ENCODE measurements at places on chromosomes 16 and 17. TPM values are rescaled to one million over a fixed set of nuclear protein-coding genes. Genes with fewer than 3 reads are reported as not detected.

Gene SKAP1
- 14.0 TPM for total RNA-seq

Gene WSCD1
- 8.2 TPM for total RNA-seq

Gene HEATR9
- not detected for total RNA-seq

Gene LLGL2
- total RNA-seq = 25.3 TPM

Gene KRTAP9-4
- not detected for total RNA-seq

Gene MVP
- total RNA-seq = 298 TPM

Gene SDR42E2
- not detected for total RNA-seq

Gene RNU2-1
- total RNA-seq = not detected

Gene HSF4
- 59.1 TPM for total RNA-seq

Gene PYDC1
- total RNA-seq = not detected

Gene EXOC3L1
- 13.5 TPM for total RNA-seq

Gene SLC6A2
- total RNA-seq = 16.4 TPM

Gene AGRP
- total RNA-seq = 23.1 TPM

Gene RTN4RL1
- 9.4 TPM for total RNA-seq

Gene TAC4
- total RNA-seq = not detected

Gene C1QTNF1
- total RNA-seq = 134 TPM

Gene CLEC18A
- total RNA-seq = 3.6 TPM

Gene ZNF469
- total RNA-seq = 1.8 TPM

Gene VKORC1
- total RNA-seq = 222 TPM

Gene ZNF174
- 10.5 TPM for total RNA-seq

Gene CCL4L2
- 3.4 TPM for total RNA-seq

Gene WNT3
- not detected for total RNA-seq

Gene CPHXL2
- total RNA-seq = not detected

Gene FKBP10
- 79.7 TPM for total RNA-seq

Gene SLC38A8
- total RNA-seq = 0.65 TPM
